Caco-2 (cell line): ENCODE measurements at places on chromosomes 16 and 17. TPM values are rescaled to one million over a fixed set of nuclear protein-coding genes. Genes with fewer than 3 reads are reported as not detected.

- DNase-seq, result no peak
Measured at GRCh38 chr17:77312061-77312701, 171.4 kb downstream of the SEC14L1 start.

- no peak for DNase-seq
Measured at GRCh38 chr16:80986557-80986956, 20.1 kb downstream of the CMC2 start.

GRCh38 chr16:30666681-30667080 is 8.4 kb downstream of the FBRS start:
- DNase-seq, result no peak

DNA sequence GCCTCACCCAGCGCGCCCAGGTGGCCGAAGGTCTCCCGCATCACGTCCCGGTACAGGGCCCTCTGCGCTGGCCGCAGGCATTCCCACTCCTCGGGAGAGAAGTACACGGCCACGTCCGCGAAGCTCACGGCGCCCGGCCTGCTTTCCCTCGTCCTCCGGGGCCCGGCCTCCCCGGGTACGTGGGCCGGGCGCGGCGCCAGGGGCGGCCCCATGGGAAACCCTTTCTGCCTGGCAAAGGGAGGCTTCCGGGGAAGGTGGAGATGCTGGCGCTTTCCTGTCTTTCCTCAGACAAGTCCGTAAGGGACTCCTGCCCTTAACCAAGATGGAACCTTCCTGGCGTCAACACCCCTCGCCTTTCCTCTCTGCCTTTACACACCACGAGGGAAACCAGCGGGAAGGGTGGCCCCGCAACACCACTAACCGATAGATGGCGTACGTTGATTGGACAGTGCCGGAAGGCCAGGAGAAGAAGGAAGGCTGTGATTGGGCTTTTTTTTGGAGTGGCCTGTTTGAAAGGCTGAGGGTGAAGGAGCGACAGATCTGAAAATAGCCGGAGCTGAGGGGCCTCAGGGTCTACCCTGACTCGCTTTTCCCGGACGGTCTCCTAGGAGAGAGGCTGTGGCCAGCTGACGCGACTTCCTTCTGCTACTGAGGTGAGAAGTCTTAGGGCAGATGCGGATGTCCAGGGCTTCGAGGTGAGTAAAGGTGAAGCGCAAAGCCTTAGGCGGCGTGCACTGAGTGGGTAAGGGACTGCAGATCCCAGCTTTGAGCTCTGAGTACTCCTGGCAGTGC is at the start of gene ZNF785:
Gene ZNF785 (minus strand): TSS at position 298 of the 792 bp plus-strand sequence. CDS start 86 bp downstream, at position 212.
- DNase-seq, result peak; percentile 96

- DNase-seq, result no peak
Measured at GRCh38 chr17:39517224-39517623, 55.9 kb downstream of the CDK12 start.

- DNase-seq, result no peak
Measured at GRCh38 chr16:63774302-63774701, 1347.6 kb downstream of the CDH11 start.

GRCh38 chr17:81246679-81247338 is 7.7 kb downstream of the NDUFAF8 start:
- DNase-seq, result no peak

The TEKT5 gene
- not detected in 2 replicates for total RNA-seq

The SRL gene
- not detected in 2 replicates for total RNA-seq
